Fibroblast of villous mesenchyme (primary cell): ENCODE measurements at places on chromosomes 3 and 15. TPM values are rescaled to one million over a fixed set of nuclear protein-coding genes. Genes with fewer than 3 reads are reported as not detected.

Gene GOLGA6B
- not detected in 2 replicates for total RNA-seq

DNA sequence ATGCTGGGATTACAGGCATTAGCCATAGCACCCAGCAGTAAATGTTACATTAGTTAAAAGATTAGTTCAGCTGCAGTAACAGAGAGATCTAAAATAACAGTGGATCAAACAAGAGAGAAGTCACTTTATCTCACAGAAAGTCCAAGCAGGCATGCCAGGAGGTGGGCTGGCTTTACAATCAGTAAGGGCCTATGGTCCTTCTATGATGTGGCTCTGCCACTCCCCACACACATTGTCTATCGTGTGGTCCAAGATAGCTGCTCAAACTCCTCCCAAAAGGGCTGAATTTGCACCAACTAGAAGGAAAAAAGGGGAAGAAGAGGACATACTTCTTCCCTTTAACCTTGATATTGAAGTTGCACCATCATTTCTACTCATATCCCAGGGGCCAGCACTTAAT lies 4.6 kb upstream of the RUVBL1 start:
- DNase-seq = no peak

DNA sequence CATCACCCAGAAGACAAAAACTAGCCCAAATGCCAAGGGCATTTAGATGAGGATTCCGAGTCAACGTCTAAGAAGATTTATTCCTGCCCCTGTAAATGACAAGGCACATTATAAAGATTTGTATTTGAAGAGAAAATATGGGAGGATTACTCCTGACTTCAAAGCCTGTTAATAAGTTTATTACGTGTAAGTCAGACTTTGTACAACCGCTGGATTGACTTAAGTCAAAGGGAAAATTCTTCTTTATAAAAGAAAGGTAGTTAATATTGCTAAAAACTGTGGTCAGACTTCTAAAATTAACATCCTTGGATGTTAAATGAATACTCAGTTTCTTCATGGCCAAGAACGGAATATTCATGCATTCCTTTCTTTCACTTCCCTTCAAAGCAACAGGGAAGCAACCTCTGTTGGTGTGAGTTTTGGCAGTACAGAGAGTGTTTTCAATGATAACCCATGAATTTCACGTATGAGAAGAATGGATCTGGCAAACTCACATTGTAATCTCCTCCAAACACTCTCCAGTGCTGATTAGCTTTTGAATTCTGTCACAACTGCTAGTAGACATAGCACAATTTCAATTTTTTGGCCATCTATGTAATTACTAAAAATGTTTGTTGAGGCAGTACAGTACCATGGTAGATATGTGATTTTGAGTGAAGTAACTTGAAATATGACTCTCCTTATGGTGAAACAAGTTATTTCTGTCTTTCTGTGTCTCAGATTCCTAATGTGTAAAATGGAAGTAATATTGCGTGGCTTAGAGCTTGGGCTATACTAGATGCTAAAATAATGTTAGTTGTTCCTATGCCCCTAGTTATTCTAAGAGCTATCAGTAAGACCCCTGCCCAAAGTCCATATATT lies 62.0 kb downstream of the PLD1 start:
- peak; percentile 21 for DNase-seq

DNA sequence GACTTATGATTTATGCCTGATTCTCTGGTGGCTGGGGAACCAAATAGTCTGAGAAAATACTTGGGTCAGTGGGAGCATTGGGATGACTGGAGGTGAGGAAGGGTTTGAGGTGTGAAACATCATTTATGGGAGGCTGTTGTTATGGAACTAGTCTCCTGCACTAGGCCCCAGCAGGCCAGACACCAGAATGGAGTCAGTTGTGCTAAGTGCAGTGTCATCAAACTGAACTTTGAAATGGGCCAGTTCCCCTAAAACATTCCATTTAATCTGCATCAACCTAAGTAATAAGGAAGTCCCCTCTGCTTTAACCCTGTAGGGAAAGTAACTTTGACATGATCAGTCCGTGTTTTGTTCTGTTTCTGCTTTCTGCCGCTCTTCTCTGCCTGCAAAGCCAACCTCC lies 44.9 kb upstream of the KLHL25 start:
- no peak for DNase-seq

GRCh38 chr3:65676580-65676979 lies 362.1 kb downstream of the MAGI1 start:
- DNase-seq = no peak

DNA sequence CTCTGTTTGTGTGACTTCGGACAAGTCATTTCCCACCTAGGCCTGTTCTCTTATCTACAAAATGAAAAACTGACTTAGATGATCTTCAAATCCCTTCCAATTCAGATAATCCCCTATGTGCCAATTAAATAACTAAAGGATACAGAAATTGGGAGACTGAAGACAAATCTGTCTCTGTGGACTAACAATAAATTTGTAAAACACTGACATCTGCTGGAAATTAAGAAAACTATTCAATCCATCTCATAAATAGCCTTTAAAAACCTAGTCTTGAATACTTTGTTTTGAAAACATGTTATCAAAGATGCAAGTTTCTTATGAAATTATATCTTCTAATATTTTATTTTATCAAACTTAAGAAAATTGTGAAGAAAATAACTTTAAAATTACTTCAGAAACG lies 38.3 kb downstream of the MTHFS start:
- no peak for DNase-seq

DNA sequence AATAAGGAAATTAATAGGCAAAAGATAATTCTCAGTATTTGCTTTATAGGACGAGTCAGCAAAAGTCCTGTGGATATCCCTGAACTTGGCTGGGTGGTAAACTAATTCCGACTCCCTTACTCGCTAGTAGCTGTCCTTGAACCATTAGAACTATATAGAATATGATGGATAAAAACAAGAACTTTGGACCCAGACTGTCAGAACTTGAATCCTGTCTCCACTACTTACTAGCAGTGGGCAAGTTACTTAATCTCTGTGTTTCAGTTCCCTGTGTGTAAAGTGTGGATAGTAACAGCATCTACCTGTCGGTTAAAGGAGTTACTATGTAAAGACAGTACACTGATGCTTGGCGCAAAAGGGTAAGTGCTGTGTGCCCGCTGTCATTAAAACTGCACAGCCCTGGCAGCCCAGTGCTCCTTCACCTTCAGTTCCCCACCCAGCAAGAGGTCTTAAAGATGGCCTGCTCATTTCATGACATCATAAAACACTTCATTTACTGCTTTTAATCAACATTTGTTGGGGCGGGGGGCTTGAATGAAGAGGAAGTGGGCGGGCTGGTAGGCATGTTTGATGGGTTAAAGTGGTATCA lies 7.3 kb downstream of the TPM1 start:
- peak; percentile 19 for DNase-seq

DNA sequence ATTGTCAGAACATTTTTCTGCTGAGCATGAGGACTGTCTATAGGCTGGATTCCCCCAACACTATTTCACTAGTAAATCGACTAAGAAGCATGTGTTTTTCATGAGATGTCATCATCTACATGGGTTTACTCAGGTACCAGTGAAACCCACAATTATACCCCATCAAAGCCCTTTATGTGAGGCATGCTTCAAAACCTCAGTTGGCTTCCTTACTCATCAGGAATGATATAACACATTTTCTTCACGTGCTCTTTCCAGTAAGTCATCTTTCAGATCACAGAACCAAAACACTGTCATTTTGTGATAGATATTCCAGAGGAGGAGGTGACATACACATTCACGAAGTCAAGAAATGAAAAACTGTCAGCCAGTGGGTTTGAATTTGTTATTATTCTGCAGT lies 116.5 kb downstream of the ANO10 start:
- DNase-seq = no peak

DNA sequence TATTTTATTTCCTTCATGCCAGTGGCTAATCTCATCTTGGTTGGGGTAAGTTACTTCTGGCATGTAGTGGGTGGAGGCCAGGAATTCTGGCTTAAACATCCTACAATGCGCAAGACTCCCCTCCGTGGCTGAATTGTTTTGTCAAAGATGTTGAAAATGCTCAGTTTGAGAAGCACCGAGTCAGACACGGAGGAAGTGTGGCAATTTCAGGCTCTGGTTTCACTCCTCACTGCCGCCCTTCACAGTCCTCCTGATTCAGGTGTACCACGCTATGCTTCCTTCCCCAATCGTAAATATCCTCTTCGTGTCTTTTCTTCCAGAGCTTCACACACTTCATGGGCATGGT lies 150.7 kb downstream of the OPA1 start:
- peak; percentile 4 for DNase-seq

DNA sequence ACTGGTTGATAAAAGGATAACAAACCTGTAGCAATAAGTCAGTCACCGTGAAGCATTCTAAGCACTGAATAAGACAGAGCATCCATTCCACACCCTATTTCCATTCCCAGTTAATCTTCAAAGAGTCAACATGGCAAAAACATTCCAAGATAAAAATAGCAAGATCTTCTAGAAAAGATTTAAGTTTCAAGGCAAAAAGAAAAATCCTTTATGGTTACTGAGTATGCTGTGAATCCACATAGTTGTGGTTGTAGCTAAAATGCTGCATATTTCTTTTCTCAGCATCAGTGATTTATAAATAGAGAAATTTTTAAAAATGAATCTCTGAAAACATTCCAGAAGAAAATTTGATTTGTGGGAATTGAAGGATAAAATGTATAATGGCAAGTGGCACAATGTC lies 21.1 kb downstream of the GAP43 start:
- no peak for DNase-seq

DNA sequence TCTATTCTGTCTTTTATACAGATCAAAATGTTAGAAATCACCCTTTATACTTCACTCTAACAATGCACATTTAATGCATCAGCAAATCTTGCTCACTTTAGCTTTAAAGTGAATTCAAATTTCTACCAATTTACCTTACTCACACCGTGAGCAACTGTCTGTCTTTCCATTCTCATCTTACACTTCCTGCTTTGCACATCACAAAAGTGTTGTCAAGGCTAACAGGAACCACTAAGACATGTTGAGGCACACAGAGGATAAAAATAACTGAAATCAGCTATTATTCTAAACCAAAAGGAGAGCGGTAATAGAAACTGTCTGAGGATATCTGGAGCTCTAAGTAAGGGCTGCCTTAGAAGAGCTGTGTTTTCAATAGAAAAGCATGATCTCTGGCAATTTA lies 519.9 kb downstream of the ZBBX start:
- DNase-seq = no peak

GRCh38 chr3:71778353-71778752 lies 6.6 kb downstream of the PROK2 start:
- DNase-seq = no peak

DNA sequence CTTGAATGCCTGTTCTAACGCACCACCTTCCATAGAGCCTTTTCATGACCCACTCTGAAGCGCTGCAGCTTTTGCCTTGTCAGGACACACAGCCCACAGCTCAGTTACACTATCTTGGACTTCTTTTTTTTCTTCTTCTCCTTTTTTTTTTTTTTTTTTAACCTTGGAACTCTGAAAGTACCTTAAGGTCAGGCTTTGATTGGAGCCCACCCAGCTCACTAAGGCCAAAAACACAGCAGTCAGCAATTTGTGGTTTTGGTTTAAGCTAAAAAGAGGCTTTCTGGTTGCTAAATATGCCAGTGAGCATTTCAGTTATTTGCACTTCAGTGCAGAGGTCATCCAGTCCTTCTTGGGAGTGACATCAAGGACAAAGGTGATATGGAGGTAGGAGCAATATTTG lies 1.7 kb downstream of the SLC25A20 start:
- peak; percentile 39 for DNase-seq

- DNase-seq = no peak
These were observed 404.9 kb upstream of the ALCAM start for GRCh38 chr3:104961851-104962250.

Gene TNIK
- 5.2 and 7.7 TPM in 2 replicates for total RNA-seq

- no peak for DNase-seq
These were observed 47.0 kb upstream of the TRIM42 start for GRCh38 chr3:140630866-140631265.

- DNase-seq = no peak
These were observed 12.3 kb upstream of the PLD1 start for GRCh38 chr3:171822431-171823106.

Gene CLDN11
- 276 and 411 TPM in 2 replicates for total RNA-seq

DNA sequence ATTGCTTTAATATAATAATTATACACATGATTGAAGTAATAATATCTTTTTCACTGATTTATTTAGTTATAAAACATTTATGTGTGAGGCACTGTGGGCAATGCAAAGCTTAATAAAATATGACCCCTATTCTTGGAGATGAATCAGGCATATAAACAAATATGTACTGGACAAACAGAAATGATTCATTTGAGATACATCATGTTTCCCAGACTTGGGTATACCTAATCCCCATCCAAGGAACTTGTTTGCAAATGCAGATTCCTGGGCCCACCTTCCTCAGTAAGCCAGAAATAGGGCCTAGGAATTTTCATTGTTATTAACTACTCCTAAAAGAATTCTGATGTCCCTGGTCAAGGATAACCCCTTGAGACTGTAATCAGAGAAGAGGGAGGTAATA lies 184.2 kb downstream of the CHL1 start:
- DNase-seq = no peak
